ENCODE measurements at places on chromosomes 4 and X. TPM values are rescaled to one million over a fixed set of nuclear protein-coding genes. Genes with fewer than 3 reads are reported as not detected.

DNA sequence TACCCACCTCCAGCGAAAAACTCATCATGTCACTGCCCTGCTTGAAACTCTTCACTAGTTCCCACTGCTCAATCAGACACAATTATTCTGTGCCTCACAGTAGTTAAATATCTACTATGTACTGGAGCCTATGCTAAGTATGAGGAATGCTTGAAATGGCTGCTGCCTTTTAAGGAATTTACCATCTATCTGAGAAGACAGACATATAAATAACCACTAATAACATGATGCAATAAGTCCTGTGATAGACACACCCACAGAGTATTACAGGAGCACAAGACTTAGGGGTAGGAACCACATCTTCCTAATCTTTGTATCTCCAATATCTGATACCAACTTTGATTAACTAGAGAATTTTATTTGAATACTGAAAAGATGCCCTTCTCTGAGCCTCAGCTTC lies 21.1 kb downstream of the SLC25A53 start:
- H3K27ac ChIP-seq: no peak overlapping the region
- DNase-seq: no peak
- no peaks in the 10 kb centered on the region for H3K27me3 ChIP-seq
- no peaks in the 10 kb centered on the region for H3K36me3 ChIP-seq
- no peaks in the 10 kb centered on the region for H3K4me1 ChIP-seq

EGF gene
- total RNA-seq: 0.36 TPM

NAP1L2 gene
- total RNA-seq: not detected

DNA sequence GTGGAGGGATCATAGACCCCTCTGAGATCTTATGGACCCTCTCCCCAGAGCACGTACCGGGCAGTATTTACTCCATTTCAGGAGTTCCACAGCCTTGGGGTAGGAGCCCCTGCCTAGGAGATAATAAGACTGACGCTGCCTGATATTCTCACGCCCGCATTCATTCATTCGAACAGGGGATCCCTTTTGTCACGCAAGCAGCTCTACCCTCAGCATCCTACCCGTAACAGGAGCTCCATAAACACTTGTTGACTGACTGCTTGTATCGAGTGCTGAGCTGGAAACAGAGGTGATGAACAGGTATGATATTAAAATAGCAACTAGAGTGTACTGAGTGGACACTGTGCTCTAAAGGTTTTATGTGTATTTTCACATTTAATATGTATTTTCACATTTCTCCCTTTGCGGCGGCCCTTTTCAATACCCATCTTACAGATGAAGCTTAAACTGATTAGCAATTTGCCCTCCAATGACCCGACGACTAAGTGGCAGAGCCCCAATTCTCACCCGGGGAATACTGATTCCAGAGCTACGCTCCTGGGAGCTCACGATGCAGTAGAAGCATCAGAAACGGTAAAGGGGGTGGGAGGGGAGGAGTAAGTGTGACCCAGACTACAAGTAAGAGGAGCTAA lies 888 bp downstream of the RAB28 start:
- peak overlapping the region; percentile 84 for H3K4me3 ChIP-seq
- no peaks in the 10 kb centered on the region for H3K27me3 ChIP-seq
- H3K4me1 ChIP-seq: peaks cover 28% of the 10 kb centered on the region
- no peaks in the 10 kb centered on the region for H3K36me3 ChIP-seq
- DNase-seq: peak; percentile 47
- H3K27ac ChIP-seq: peak overlapping the region; percentile 99

PAK3 gene
- total RNA-seq: 1.4 TPM

- DNase-seq: no peak
- H3K36me3 ChIP-seq: no peaks in the 10 kb centered on the region
- no peaks in the 10 kb centered on the region for H3K27me3 ChIP-seq
- no peak overlapping the region for H3K27ac ChIP-seq
- no peaks in the 10 kb centered on the region for H3K4me1 ChIP-seq
Measured at GRCh38 chrX:30373951-30374350, 64.8 kb upstream of the NR0B1 start.

DNA sequence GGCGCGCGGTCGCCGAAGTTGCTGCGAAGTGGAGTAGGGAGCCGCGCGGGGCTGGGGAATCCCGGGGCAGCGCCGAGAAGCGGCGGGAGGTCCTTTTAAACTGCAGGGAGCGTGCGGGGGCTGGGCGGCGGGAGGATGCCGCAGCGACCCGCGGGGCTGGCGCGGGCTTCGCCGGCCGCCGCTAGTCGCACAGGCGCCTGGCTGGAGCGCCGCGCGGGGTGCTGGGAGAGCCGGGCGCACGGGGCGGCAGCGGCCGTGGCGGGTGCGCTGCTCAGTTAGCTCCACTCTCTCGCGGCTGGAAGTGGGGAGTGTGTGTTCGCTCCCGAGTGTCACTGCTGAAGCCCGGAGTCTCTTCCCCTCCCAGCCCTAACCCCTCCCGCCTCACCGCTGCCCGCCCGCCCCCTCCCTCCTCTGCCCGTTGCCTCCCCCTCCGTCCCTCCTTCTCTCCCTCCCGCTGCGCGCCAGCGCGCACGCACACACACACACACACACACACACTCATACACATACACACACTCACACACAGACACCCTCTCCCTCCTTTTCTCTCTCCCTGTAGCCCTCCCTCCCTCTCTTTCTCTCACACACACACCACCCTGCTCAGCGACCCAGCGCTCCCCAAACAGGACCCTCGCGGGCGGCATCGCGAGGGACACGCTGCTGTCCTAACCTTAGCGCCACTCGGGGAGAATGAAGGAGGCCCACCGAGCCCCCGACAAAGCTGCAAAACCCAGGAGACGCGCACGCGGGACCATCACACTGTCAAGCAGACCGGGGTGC lies at the start of gene NDNF:
NDNF (minus strand) TSS at position 312 of the 780 bp plus-strand sequence. CDS start 26,698 bp downstream, outside the sequence.
- H3K4me1 ChIP-seq: peaks cover 12% of the 10 kb centered on the region
- peaks cover 63% of the 10 kb centered on the region for H3K27me3 ChIP-seq
- no peak within 1 kb of the TSS for H3K27ac ChIP-seq
- peak; percentile 85 for DNase-seq
- H3K36me3 ChIP-seq: no peaks in the 10 kb centered on the region

GRCh38 chr4:47215759-47216158 lies 184.4 kb downstream of the GABRB1 start:
- no peaks in the 10 kb centered on the region for H3K36me3 ChIP-seq
- H3K4me3 ChIP-seq: no peak overlapping the region
- no peak for DNase-seq
- peaks cover 40% of the 10 kb centered on the region for H3K4me1 ChIP-seq
- H3K27me3 ChIP-seq: no peaks in the 10 kb centered on the region

- H3K4me3 ChIP-seq: no peak overlapping the region
- H3K27ac ChIP-seq: no peak overlapping the region
- no peaks in the 10 kb centered on the region for H3K4me1 ChIP-seq
- H3K36me3 ChIP-seq: no peaks in the 10 kb centered on the region
Measured at GRCh38 chr4:7410446-7410845, 24.3 kb downstream of the PSAPL1 start.

DNA sequence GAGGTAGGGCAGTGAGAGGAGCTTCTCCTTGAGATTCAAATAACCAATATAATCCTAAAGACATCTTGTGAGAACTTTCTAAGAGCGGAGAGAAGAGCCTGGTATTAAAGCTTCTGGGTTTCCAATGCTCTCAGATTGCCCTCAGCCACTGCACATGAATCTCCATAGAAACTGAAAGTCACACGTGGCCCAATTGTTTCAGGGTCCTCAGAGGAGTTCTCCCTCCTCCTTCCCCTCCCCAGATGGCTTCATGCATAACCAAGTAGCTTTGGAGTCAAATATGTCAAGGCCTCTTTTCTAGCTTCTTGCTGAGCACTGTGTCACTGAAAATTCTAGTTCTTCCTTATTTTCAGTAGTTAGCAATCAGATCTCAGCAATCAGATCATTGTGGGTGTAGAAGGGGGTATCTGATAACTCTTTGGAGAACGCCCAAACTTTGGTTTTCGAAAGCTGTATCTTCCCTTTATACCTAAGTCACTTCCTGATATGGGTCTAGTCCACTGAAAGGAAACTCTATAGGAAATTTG lies 2.2 kb downstream of the BTK start:
- H3K36me3 ChIP-seq: no peaks in the 10 kb centered on the region
- H3K4me3 ChIP-seq: no peak overlapping the region
- H3K27me3 ChIP-seq: peaks cover 12% of the 10 kb centered on the region
- H3K27ac ChIP-seq: no peak overlapping the region
- no peaks in the 10 kb centered on the region for H3K4me1 ChIP-seq

RAB41 gene
- total RNA-seq: not detected

MAGEB2 gene
- not detected for total RNA-seq

- H3K36me3 ChIP-seq: no peaks in the 10 kb centered on the region
- H3K27ac ChIP-seq: no peak overlapping the region
- no peaks in the 10 kb centered on the region for H3K27me3 ChIP-seq
Measured at GRCh38 chr4:121145430-121145829, 18.7 kb downstream of the TNIP3 start.

- no peak overlapping the region for H3K4me3 ChIP-seq
- H3K4me1 ChIP-seq: no peaks in the 10 kb centered on the region
- peaks cover 29% of the 10 kb centered on the region for H3K27me3 ChIP-seq
- no peak for DNase-seq
- H3K27ac ChIP-seq: no peak overlapping the region
Measured at GRCh38 chrX:107360788-107361360, 88.6 kb upstream of the FRMPD3 start.

DNA sequence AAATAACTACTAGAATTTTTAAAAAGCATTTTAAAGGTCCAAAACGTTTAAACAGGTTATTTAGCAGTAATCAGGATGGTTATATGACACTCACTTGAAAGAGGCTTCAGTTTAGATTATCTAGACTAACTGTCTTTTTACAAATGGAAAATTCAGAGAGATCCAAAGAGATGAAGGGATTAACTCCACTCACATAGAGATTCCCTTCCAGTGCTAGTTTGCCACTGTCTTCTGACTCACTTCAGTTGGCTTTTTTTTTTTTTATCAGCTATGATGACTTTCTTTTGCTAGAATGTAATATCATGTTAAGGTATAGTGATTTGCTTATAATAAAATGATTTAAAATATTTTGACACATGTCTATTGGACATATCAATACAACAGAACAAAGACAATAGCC lies 43.8 kb downstream of the GALNT7 start:
- DNase-seq: no peak
- no peak overlapping the region for H3K27ac ChIP-seq
- H3K27me3 ChIP-seq: no peaks in the 10 kb centered on the region
- H3K4me1 ChIP-seq: peaks cover 32% of the 10 kb centered on the region
- H3K4me3 ChIP-seq: no peak overlapping the region

- no peaks in the 10 kb centered on the region for H3K27me3 ChIP-seq
- no peak for DNase-seq
- no peak overlapping the region for H3K4me3 ChIP-seq
- no peaks in the 10 kb centered on the region for H3K4me1 ChIP-seq
- no peak overlapping the region for H3K27ac ChIP-seq
Measured at GRCh38 chrX:18252644-18253359, 32.1 kb upstream of the BEND2 start.

DNA sequence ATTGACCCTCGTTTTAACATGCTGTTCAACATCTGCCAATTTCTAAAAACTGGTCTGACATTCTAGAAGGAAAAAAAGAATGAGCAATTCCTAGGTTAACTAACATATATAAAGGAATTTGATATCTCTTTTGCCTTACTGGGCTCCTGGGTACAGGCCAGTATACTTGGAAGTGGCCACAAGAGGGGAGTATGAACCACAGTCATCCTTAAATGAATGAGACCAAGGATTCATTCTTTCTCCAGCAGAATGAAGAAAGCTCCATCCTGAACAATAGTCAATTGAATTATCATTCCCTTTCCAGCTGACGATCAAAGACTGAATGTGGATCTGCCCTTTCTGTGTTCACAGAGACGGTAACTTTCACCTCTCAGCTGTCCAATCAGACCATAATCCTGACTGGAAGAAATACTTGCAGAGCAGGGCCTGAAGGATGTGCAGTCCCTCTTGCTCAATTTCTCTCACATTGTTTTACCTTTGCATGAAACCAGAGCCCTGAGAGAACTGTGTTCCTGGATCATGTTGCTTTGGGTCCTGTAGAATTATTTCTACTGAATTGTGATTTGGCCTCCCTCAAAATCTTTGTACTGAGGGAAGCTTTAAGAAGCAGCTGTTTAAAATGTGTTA lies 14.8 kb upstream of the SPARCL1 start:
- H3K36me3 ChIP-seq: no peaks in the 10 kb centered on the region
- H3K4me1 ChIP-seq: no peaks in the 10 kb centered on the region
- no peak overlapping the region for H3K4me3 ChIP-seq
- peaks cover 5% of the 10 kb centered on the region for H3K27me3 ChIP-seq

- no peaks in the 10 kb centered on the region for H3K27me3 ChIP-seq
- no peak for DNase-seq
- no peaks in the 10 kb centered on the region for H3K4me1 ChIP-seq
- H3K4me3 ChIP-seq: no peak overlapping the region
- no peaks in the 10 kb centered on the region for H3K36me3 ChIP-seq
- no peak overlapping the region for H3K27ac ChIP-seq
Measured at GRCh38 chr4:66872661-66873060, 672.6 kb downstream of the CENPC start.

PDGFC gene
- total RNA-seq: 147 TPM

CEP44 gene
- total RNA-seq: 10.9 TPM

GRCh38 chr4:337932-338758 lies 531 bp downstream of the ZNF141 start:
- peak; percentile 75 for DNase-seq
- peak overlapping the region; percentile 98 for H3K27ac ChIP-seq
- H3K4me1 ChIP-seq: peaks cover 7% of the 10 kb centered on the region

DNA sequence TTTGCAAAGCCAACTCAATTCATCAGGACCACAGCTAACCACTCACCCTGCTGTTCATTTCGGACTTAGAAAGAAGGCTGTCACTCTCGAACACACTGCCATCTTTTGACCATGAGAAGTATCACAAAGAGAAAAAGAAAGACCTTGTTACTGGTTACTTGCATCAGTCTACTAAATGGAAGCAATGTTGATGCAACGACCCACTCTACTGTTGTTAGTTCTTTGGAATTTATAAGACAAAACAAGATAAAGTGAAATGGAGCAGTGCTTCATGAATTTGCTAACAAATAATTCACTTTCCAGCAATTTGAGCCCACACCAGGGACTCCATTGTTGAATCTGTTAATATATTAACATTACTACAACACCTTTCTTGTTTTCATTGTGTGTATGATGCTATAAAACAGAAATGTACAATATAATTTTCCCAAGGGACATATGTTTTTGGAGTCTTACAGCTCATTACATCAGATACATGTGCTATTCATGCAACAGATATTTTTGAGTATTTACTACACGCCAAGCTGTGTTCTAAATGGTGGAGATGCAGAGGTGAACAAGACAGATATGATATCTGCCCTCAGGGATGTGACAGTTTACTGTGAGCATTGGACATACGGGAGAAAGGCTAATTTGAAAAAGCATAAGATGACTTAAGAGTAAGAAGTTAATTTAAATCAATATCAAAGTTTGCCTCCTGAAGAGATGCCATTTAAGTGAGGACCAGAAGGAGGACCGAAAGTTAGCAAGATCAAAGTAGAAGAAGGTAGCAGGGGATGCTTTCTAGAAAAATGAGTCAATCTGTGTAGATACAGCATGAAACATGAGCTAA lies 87.2 kb downstream of the AREG start:
- H3K27me3 ChIP-seq: no peaks in the 10 kb centered on the region
- peak; percentile 8 for DNase-seq
- no peak overlapping the region for H3K27ac ChIP-seq
- no peak overlapping the region for H3K4me3 ChIP-seq

IL2 gene
- total RNA-seq: not detected

GRCh38 chrX:103258275-103258674 lies 3.3 kb upstream of the TCEAL8 start:
- H3K27ac ChIP-seq: no peak overlapping the region
- peaks cover 40% of the 10 kb centered on the region for H3K27me3 ChIP-seq
- no peaks in the 10 kb centered on the region for H3K36me3 ChIP-seq
- DNase-seq: no peak
- no peaks in the 10 kb centered on the region for H3K4me1 ChIP-seq

All from osteoblast (primary cell).